Activated T-helper 1 cell treated with anti-CD3 and anti-CD28 coated beads, Interleukin-12 subunit alpha, Interleukin-12 subunit beta, Interleukin-2, Interleukin-4 antibody, amounts not matched to agents 30 ng/mL and 10 ng/mL and 1 ng/mL, durations not matched to agents 14 hours and 24 hours and 36 hours (primary cell): ENCODE measurements at places on chromosomes 7 and 10. TPM values are rescaled to one million over a fixed set of nuclear protein-coding genes. Genes with fewer than 3 reads are reported as not detected.

GRCh38 chr10:77563638-77564270 is 73.9 kb downstream of the KCNMA1 start:
- DNase-seq: no peak

DNA sequence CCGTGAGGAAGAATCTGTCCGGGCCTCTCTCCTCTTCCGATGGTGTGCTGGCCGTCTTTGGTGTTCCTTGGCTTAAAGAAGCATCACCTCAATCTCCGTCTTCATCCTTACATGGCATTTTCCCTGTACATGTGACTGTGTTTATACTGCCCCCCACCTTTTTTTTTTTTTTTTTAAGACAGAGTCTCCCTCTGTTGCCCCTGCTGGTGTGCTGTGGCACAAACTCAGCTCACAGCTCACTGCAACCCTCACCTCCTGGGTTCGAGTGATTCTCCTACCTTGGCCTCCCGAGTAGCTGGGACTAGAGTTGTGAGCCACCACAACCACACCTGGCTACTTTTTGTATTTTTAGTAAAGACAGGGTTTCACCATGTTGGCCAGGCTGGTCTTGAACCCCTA is 121.9 kb upstream of the C7orf33 start:
- DNase-seq: no peak

- no peak for DNase-seq
Measured at GRCh38 chr10:77478247-77478961, 159.2 kb downstream of the KCNMA1 start.

DNA sequence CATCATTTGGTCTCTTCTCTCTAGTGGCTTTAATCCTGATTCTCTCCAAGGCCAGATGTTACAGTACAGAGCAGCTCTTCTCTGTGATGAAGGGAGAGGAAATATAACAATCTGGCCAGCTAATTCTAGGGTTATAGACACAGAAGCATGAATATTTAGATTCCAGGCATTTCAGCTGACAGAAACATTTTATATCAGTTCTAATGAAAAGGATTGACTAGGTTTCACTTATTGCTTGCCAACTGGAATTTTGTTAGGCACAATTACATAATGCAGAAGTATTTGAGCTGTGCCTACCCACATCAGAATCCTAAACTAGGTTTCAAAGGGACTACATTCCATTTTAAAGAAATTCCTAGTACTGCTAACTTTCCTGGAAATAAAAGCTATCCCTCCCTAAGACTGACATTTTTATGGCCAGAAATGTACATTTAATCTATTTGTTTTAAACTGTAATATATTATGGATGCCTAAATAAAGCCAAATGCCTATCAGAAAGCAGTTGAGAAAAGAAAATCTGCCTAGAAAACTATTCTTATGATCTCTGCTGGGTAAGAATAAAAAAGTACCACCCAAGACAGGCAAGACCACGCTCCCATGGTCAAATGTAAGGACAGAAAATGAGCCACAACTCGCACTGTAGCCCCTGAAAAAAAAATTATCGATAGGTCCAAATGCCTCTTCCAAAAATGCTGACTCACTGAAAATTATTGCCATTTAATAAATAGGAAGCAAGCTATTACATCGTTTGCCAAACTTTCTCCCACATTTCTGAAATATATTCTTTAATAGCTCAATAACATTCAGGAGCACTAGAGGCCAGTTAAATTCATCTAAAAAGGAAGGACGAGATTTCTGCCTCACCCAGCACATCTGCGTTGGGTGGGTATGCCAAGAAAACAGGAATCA is 498.1 kb downstream of the KCNMA1 start:
- no peak for DNase-seq

Gene CHAT
- total RNA-seq: 0.54 and 0.83 TPM in 2 replicates

Gene MYL10
- not detected in 2 replicates for total RNA-seq
